ENCODE measurements at places on chromosomes 4 and X.
A peak's percentile ranks its signal among the peaks of the same experiment; 100 is the strongest.

- H3K4me1 ChIP-seq = no peaks in the 10 kb centered on the region
- no peak overlapping the region for H3K27ac ChIP-seq
- no peak for DNase-seq
- H3K36me3 ChIP-seq = no peaks in the 10 kb centered on the region
- H3K4me3 ChIP-seq = no peak overlapping the region
Observed at GRCh38 chrX:45379236-45379635, 178.6 kb upstream of the DIPK2B start.

DNA sequence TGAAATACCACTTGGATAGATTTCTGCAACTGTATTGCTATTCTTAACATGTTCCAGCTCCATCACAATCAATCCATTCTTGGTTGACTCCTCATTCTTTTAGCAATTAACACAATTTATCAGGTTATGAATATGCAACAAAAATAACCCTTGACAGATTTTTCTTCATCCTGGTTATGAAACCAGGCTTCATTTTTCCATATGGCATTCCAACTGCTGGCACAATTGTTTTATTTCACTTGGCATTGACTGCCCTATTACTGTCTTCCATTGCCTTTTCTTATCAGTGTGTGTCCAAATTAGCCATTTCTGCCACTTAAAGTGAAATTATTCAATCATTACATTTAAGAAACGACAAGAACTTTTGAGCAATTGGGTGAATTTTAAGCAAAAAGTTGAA lies 388.8 kb upstream of the EPHA5 start:
- H3K36me3 ChIP-seq = no peaks in the 10 kb centered on the region
- no peaks in the 10 kb centered on the region for H3K27me3 ChIP-seq
- H3K27ac ChIP-seq = no peak overlapping the region
- H3K4me3 ChIP-seq = no peak overlapping the region

DNA sequence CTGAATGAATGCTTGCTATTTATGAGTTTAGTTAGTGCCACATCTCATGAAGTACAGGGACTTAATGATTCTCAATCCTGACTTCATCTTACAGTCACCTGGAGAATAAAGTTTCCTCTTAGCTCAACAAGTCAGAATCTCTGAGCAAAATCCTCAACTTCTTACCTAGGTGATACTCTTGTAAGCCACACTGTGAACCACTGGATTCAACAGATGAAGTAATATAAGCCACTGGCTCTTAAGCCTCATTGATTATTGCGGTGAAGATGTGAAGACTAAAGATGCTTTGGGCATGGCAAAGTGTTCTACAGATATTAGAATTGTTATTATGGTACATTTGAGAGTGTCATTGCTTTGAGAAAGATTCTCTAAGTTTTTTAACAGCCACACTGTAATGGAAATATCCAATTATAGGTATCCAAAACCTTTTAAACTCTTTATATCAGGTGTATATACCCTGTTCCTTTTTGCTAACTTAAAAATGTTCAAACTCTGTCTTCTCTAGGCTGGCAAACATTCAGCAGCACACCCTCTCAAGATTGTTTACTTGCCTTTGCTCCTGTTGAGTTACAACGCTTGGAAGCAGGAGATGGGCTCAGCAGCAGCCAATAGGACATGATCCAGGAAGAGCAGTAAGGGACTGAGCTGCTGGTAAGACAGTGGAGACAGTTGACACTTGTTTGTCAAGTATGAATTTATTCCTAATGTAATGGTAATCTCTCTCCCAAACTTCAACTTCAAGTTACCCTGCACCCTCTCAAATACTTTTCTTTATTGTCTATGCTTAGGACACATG lies 43.4 kb downstream of the TET2 start:
- H3K27me3 ChIP-seq = no peaks in the 10 kb centered on the region
- no peak overlapping the region for H3K27ac ChIP-seq
- no peak for DNase-seq
- peaks cover 5% of the 10 kb centered on the region for H3K36me3 ChIP-seq

- H3K27ac ChIP-seq = peak overlapping the region; percentile 94
- peaks cover 20% of the 10 kb centered on the region for H3K4me1 ChIP-seq
- peak overlapping the region; percentile 92 for H3K4me3 ChIP-seq
- no peaks in the 10 kb centered on the region for H3K36me3 ChIP-seq
Observed at GRCh38 chr4:105474099-105474518, 247 bp upstream of the PPA2 start.

- no peaks in the 10 kb centered on the region for H3K27me3 ChIP-seq
- H3K36me3 ChIP-seq = no peaks in the 10 kb centered on the region
- no peak overlapping the region for H3K27ac ChIP-seq
- no peak for DNase-seq
Observed at GRCh38 chr4:55783584-55783983, 36.0 kb upstream of the EXOC1L start.

- H3K4me1 ChIP-seq = no peaks in the 10 kb centered on the region
- H3K4me3 ChIP-seq = no peak overlapping the region
- H3K27me3 ChIP-seq = no peaks in the 10 kb centered on the region
- DNase-seq = no peak
- peaks cover 5% of the 10 kb centered on the region for H3K36me3 ChIP-seq
Observed at GRCh38 chrX:130700629-130701028, 202.4 kb downstream of the ENOX2 start.

GRCh38 chrX:47927212-47927611 lies 76.6 kb downstream of the ZNF182 start:
- H3K36me3 ChIP-seq = no peaks in the 10 kb centered on the region
- no peak for DNase-seq
- no peak overlapping the region for H3K27ac ChIP-seq
- H3K4me1 ChIP-seq = no peaks in the 10 kb centered on the region

DNA sequence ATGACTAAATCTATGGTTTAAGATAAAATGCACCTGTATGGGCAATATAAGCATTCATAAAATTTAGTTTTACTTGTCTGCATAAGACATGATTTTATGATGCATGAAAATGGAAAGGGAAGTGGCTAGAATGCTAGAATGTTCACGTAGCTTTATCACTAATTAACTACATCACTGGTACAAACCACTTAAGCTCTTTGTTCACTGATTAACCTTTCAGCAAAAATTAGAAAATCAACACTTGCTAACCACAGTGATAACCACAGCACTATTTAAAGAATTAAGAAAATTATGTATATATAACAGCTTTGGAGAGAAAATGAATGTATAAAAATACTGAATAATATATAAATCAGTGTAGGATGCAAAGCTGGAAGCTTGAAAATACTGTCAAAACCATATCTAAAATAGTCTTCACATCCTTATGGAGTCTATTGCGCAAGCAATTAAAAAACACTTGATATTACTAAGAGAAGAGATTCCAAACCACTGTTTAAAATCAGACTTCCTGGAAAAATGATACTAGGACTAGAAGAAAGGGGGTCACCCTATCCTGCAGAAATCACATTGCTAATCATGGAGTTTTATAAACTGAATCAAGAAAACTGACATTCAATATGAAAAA lies 51.9 kb downstream of the EFHC2 start:
- no peak overlapping the region for H3K27ac ChIP-seq
- no peaks in the 10 kb centered on the region for H3K36me3 ChIP-seq
- H3K4me3 ChIP-seq = no peak overlapping the region
- no peaks in the 10 kb centered on the region for H3K27me3 ChIP-seq
- H3K4me1 ChIP-seq = no peaks in the 10 kb centered on the region

GRCh38 chr4:147833254-147833653 lies 101.4 kb downstream of the ARHGAP10 start:
- H3K27ac ChIP-seq = no peak overlapping the region
- H3K27me3 ChIP-seq = no peaks in the 10 kb centered on the region
- H3K4me1 ChIP-seq = no peaks in the 10 kb centered on the region
- DNase-seq = no peak
- H3K4me3 ChIP-seq = no peak overlapping the region

GRCh38 chr4:186032259-186032658 lies 36.7 kb upstream of the TLR3 start:
- H3K27me3 ChIP-seq = peaks cover 4% of the 10 kb centered on the region
- H3K36me3 ChIP-seq = no peaks in the 10 kb centered on the region
- H3K4me3 ChIP-seq = no peak overlapping the region

DNA sequence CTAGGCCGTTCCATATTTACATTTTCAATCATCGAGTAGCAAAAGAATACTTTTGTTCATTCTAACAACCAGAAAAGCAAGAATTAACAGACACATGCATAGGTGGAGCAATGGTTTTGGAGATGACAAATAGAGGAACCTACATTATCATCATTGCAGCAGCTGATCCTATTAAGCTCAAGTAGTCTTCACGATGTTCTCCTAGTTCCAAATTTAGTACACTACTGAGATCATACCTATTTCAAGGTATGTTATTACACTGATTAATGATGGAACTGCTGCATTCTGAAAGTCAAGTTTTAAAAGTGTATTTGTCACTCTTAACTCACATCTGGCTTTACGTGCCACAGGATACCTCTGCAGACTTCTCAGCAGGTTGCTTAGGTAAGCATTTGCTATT lies 87.4 kb downstream of the ADGRA3 start:
- no peak overlapping the region for H3K27ac ChIP-seq
- H3K36me3 ChIP-seq = no peaks in the 10 kb centered on the region
- H3K4me1 ChIP-seq = no peaks in the 10 kb centered on the region
- H3K27me3 ChIP-seq = no peaks in the 10 kb centered on the region
- H3K4me3 ChIP-seq = no peak overlapping the region
- DNase-seq = no peak

DNA sequence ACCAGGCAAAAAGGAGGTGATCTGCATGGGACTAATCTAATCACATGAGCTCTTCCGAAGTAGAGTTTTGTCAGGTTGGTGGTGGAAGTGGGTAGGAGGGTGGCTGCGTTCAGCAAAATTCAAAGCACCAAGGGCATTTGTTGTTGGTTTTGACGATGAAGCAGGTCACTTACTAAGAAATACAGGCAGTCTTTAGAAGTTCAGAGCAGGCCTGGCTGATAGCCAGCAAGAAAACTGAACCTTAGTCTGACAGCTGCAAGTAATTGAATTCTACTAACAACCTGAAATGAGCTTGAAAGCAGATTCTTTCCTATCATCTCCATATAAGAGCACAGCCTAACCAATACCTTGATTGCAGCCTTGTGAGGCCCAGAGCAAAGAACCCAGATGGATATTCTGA lies 505.8 kb downstream of the KLHL13 start:
- no peak overlapping the region for H3K27ac ChIP-seq
- H3K27me3 ChIP-seq = no peaks in the 10 kb centered on the region
- H3K36me3 ChIP-seq = no peaks in the 10 kb centered on the region
- H3K4me1 ChIP-seq = no peaks in the 10 kb centered on the region
- no peak overlapping the region for H3K4me3 ChIP-seq

- H3K36me3 ChIP-seq = no peaks in the 10 kb centered on the region
- H3K4me1 ChIP-seq = no peaks in the 10 kb centered on the region
- H3K4me3 ChIP-seq = no peak overlapping the region
- H3K27ac ChIP-seq = no peak overlapping the region
Observed at GRCh38 chrX:48035891-48036290, 29.1 kb downstream of the SPACA5 start.

DNA sequence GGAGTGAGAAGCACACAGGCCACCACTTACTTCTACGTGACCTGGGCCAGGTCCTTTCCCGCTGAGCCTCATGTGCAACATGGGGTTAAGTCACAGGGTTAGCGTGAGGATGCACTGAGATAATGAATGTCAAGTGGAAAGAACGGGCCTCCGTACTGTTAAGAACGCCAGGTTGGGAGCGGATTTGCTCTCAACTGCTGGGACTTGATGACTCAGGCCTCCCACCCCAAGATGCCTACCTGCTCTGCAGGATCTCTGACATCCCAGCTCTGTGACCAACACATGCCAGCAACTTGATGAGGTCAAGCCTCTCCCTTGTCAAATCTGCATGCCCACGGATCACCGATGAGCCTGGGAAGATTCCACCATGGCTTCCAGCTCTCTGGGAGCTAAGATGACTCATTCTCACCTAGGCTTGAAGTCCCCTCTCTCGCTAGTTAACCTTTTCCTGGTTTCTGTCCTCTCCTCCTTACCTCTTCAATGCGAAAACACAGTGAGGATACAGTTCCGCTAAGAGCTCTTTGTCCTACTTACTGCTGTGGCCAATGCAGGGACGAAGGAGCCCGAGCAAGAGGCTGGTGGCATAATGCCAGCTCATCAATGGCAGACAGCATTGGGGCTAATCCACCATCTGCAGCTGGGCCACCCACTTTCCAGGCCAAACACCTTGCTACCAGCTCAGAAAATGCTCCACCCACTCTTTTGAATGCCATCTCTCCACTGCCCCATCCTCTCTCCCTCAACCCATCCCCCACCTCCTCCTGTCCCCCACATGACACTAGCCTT lies 67.6 kb downstream of the PJA1 start:
- no peaks in the 10 kb centered on the region for H3K27me3 ChIP-seq
- no peak for DNase-seq
- no peak overlapping the region for H3K4me3 ChIP-seq
- no peaks in the 10 kb centered on the region for H3K4me1 ChIP-seq
- no peak overlapping the region for H3K27ac ChIP-seq

DNA sequence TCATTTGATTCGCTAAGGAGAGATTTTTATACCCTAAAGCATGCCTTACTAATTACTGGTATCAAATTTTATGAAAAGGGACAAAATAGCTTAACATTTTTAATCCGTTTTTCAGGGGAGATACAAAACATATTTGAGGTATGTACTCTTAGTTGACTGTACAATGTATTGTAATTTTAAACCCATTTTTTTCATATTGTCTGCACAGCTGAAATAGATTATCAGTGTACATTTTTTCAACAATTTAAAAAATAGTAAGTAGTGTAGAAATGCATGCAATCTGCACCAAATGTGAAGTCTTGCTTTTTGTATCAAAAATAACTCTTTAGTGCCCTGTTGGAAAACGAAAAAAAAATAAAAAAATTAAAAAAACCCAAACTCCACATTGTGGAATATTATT lies 82.2 kb downstream of the TENM3 start:
- DNase-seq = no peak
- H3K27ac ChIP-seq = no peak overlapping the region
- H3K27me3 ChIP-seq = no peaks in the 10 kb centered on the region
- no peaks in the 10 kb centered on the region for H3K4me1 ChIP-seq
- no peak overlapping the region for H3K4me3 ChIP-seq

DNA sequence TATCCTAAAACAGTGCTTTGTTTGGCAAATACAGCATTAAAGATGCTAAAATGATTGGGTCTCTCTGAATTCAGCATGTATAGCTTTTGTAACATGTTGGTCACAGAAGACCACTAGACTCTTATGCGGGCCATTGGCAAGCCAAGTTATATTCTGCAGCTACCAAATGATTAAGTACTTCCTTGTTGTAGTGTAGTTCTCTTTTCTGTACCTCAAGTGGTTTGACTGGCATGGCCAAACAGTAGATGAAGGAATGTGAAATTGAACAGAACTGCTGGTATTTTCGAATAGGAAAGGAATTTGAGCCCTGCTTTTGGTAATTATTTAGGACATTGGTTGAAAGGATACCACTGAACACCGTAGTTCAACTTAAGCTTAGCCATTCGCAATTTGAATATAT lies 193.9 kb upstream of the GPC4 start:
- no peak overlapping the region for H3K27ac ChIP-seq
- no peaks in the 10 kb centered on the region for H3K27me3 ChIP-seq
- H3K4me1 ChIP-seq = no peaks in the 10 kb centered on the region
- H3K4me3 ChIP-seq = no peak overlapping the region
- H3K36me3 ChIP-seq = no peaks in the 10 kb centered on the region

GRCh38 chr4:113050371-113050755 lies 910 bp downstream of the ANK2 start:
- no peaks in the 10 kb centered on the region for H3K36me3 ChIP-seq
- H3K27ac ChIP-seq = no peak overlapping the region
- no peaks in the 10 kb centered on the region for H3K4me1 ChIP-seq
- no peak for DNase-seq
- no peak overlapping the region for H3K4me3 ChIP-seq

GRCh38 chrX:34576864-34577263 lies 80.2 kb downstream of the TMEM47 start:
- no peaks in the 10 kb centered on the region for H3K27me3 ChIP-seq
- DNase-seq = no peak
- H3K4me3 ChIP-seq = no peak overlapping the region
- no peak overlapping the region for H3K27ac ChIP-seq
- no peaks in the 10 kb centered on the region for H3K4me1 ChIP-seq
- H3K36me3 ChIP-seq = no peaks in the 10 kb centered on the region
